ENCODE measurements at places on chromosomes 12 and 14. TPM values are rescaled to one million over a fixed set of nuclear protein-coding genes. Genes with fewer than 3 reads are reported as not detected.

DNA sequence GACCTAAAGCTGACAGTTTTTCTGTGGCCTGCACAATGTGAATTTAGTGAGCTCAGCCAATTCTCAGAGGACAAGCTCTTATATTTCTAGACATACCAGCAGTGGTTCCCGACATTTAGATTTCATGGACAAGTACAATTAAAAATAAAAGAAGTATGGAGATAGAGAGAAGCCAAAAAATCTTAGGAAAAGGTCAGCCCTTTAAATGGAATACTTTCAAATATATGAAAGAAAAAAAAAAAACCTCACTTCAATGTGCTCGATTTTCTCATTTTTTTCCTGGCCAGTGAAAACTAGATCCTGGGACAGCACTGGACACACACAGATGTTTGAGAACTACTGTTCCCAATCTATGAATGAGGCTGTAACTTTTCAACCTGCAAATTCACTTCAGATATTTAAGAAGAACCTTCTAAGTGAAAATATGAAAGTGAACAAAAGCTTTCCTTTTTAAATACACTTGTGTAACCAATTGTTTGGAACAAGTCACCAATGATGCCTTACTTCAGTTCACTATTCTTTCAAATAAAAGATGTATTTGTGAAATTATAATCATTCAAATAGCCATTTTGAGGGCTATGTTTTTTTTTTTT is 109.4 kb downstream of the SLC38A1 start:
- H3K36me3 ChIP-seq, result no peaks in the 10 kb centered on the region
- H3K27me3 ChIP-seq, result no peaks in the 10 kb centered on the region
- DNase-seq, result no peak
- peaks cover 10% of the 10 kb centered on the region for H3K4me1 ChIP-seq
- no peak overlapping the region for H3K27ac ChIP-seq
- H3K4me3 ChIP-seq, result no peak overlapping the region

DNA sequence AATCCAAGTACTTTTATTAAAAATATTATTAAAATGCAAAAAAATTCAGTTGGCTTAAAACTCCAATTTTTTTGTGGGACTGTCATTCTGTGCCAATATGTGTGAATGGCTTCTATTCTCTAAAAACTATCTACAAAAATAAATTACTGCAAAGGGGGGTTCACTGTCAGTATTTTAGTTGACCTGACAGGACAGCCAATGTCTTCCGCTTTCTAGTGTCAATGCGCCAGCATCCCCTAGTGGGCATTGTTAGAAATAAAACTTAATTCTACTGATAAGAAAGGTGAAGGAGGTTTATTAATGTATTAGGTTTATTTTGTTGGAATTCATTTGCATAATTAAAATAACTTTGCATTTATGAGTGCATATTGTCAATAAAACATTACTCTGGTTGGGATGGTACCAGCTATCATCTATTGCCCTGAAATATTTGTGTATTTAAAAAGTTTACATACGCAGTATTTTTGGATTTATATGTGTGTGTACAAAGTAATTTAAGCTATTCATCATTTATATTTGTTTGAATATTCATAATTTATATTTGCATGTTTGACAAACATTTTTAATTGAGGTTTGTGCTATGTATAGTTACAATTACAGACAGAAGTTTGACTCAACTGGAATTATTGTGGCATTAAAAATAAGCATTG is 527.2 kb downstream of the FLRT2 start:
- H3K4me1 ChIP-seq, result no peaks in the 10 kb centered on the region
- no peaks in the 10 kb centered on the region for H3K36me3 ChIP-seq
- DNase-seq, result peak; percentile 10
- no peak overlapping the region for H3K4me3 ChIP-seq
- no peaks in the 10 kb centered on the region for H3K27me3 ChIP-seq

DNA sequence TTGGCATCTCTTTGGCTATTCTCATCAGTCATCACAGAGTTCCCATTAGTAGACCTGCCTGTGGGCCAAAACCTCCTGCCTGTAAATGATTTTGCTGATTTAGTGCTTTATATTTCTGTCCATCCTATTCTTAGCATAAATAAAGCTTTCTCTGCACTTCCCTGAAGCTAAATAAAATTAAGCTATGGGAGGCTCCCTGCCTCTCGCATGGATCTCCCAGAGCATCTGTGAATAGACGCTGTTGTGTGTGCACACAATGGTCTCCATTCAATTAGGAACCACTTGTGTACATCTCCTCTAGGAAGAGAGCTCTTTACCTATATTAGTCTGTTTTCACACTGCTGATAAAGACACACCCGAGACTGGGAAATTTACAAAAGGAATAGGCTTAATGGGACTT is 80.4 kb downstream of the PPFIBP1 start:
- no peaks in the 10 kb centered on the region for H3K36me3 ChIP-seq
- H3K4me1 ChIP-seq, result peaks cover 23% of the 10 kb centered on the region
- no peak overlapping the region for H3K27ac ChIP-seq

CS gene
- total RNA-seq, result 66.2 TPM

TEAD4 gene
- 25.1 TPM for total RNA-seq

DNA sequence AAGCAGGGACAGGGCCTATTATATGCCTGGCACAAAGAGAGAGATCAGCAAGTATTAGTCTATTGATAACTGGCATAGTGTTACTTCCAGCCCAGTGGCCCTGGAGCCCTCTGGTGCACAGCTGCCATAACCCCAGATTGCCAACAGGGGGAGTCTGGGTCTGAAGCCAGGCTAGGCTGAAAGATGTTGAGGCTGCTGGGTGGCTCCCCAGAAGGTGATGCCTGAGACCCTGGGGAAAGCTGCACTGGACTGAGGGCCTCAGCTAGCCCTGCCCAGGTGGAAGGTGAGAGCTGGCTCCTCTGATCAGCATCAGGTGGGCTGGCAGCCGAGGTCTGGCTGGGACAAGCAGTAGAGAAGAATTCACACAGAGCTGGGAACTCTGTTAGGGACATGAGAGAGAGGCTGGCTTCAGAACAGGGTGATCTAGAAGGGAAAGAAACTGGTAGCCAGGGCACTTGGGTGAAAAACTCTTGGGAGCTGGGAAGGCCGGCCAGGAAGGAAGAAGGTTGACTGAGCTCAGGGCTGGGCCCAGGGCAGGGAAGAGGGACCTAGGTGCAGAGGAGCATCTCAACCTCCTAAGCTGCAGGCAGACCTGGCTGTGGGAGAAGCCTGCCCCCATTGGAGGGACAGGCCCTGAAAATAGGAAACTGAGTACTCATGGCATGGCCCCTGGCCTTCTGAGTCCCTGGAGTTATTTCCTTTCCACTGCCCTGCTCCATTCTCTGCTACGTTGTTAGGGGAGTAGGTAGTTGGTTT is 3.9 kb downstream of the GZMH start:
- no peaks in the 10 kb centered on the region for H3K27me3 ChIP-seq
- H3K36me3 ChIP-seq, result no peaks in the 10 kb centered on the region
- peak; percentile 48 for DNase-seq

PGF gene
- 6.6 TPM for total RNA-seq

OVCH1 gene
- 0.52 TPM for total RNA-seq

VRTN gene
- total RNA-seq, result not detected

DNA sequence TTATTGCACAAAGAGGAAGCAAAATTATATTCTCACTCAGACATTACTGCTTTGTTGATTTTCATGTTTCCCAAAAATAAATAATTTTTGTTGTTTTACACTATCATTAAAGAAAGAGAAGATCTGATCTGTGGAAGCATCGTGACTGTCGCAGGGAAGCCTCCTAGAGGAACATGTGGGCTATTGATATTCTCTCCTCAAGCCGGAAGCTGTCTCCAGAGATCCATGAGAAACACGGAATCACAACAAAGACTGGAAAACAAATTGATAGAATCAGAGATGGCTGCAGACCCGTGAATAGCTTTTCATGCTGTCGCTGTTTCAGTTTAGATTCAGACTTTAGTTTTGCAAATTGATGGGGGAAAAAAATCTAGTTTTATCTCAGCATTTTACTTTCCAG is 235.2 kb upstream of the TMPO start:
- no peak overlapping the region for H3K4me3 ChIP-seq
- H3K4me1 ChIP-seq, result no peaks in the 10 kb centered on the region
- no peaks in the 10 kb centered on the region for H3K36me3 ChIP-seq
- no peaks in the 10 kb centered on the region for H3K27me3 ChIP-seq

C1QL4 gene
- not detected for total RNA-seq

SAMD15 gene
- not detected for total RNA-seq

DNA sequence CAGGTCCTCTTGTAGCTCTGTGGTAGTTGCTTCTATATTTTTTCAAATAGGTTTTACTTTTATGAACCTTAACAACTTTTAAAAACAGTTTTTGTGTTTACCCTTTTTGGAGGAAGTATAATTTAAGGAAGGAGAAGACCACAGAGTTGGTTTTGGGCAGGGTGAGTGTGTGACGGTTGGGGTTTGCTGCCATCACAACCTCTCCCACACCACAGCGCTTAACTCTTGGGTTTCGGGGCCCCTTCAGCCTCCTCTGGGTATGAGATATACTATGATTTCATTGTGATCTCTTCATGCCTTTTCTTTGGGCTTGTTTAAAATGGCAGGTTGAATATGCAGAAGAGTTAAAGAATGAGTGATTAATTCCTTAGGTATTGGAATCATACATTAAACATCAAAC is 228.7 kb upstream of the CRY1 start:
- no peak overlapping the region for H3K27ac ChIP-seq
- H3K4me3 ChIP-seq, result no peak overlapping the region
- no peaks in the 10 kb centered on the region for H3K36me3 ChIP-seq
- H3K4me1 ChIP-seq, result peaks cover 39% of the 10 kb centered on the region
- DNase-seq, result no peak

- H3K4me1 ChIP-seq, result peaks cover 35% of the 10 kb centered on the region
- DNase-seq, result no peak
- H3K27ac ChIP-seq, result no peak overlapping the region
- H3K4me3 ChIP-seq, result no peak overlapping the region
- H3K36me3 ChIP-seq, result no peaks in the 10 kb centered on the region
- no peaks in the 10 kb centered on the region for H3K27me3 ChIP-seq
These were observed 44.5 kb downstream of the CORO1C start for GRCh38 chr12:108686780-108687179.

FNTB gene
- 8.6 TPM for total RNA-seq

DNA sequence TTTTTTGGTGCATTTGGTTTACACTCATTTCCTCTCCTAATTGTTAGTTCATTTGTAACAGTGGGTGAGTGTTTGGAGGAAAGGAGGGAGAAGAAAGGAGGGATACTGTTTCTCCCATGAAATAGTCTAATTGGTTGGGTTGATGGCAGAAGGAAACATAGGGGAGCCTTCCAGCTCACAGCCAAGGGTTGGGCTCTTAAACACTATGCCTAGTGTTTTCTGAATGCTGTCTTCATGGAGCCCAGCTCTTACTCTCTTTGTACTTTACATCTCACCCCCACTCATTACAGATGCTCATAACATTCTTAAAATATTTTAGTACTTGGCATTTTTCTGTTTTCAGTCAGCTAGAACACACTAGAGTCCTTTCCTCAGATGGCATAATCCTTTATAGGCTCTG is 38.2 kb downstream of the BAZ2A start:
- DNase-seq, result no peak
- no peak overlapping the region for H3K4me3 ChIP-seq
- H3K27ac ChIP-seq, result no peak overlapping the region
- no peaks in the 10 kb centered on the region for H3K36me3 ChIP-seq
- H3K4me1 ChIP-seq, result no peaks in the 10 kb centered on the region

DNA sequence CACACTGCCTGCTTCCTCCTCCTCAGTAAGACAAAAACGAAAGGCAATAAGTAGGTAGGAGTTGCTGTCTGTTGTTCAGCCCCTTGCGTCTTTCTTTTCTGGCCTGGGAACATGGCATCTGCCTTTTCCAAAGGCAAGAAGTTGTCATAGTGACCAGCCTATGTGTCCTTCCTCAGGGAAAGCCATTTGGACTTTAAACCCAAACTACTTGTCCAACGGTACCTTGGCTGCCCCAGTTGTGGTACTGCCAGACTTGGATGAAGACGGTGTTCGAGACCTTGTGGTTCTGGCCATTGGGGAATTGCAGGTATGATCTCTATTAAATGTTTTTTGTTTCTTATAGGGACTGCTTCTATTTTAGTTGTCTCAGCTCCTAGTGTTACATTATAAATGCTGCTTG is 18.5 kb downstream of the FAM234B start:
- no peaks in the 10 kb centered on the region for H3K36me3 ChIP-seq
- H3K27ac ChIP-seq, result no peak overlapping the region
- H3K27me3 ChIP-seq, result no peaks in the 10 kb centered on the region
- DNase-seq, result peak; percentile 46
- H3K4me3 ChIP-seq, result no peak overlapping the region

- H3K4me3 ChIP-seq, result no peak overlapping the region
- H3K4me1 ChIP-seq, result no peaks in the 10 kb centered on the region
- H3K27me3 ChIP-seq, result no peaks in the 10 kb centered on the region
- H3K36me3 ChIP-seq, result no peaks in the 10 kb centered on the region
- H3K27ac ChIP-seq, result no peak overlapping the region
These were observed 25.3 kb downstream of the MUCL1 start for GRCh38 chr12:54879579-54879978.

AQP6 gene
- not detected for total RNA-seq

DNA sequence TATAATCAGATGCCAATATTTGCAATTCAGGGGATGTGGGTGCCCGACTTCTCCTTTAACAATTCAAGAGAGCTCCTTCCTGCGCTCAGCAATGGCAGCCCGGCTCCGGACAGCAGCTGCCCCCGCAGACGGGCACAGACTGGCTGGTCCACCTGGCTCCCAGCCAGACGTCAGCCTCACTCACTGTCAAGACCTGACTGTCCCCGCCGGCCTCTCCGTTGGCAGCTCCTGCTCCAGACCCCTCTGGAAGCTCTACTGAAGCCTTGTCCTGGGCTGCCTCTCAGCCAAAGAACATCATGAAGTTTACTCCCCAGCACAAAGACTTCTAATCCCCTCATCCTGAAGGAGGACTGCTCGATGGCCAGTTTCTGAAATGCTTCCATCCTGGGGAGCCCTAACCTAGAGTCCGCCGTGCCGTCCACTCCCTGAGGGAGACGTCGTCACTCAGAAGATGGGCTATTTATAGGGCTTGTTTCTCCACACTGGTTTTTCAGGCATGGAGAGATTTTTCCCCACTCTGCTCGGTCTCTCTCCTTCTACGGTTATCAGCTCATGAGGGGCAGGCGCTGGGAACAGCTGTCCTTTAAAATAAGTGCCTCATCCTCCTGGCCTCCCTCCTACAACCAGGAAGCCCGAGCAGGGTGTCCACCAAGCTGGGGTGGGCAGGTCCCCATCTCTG is 126.2 kb downstream of the RFLNA start:
- no peak for DNase-seq
- H3K27me3 ChIP-seq, result no peaks in the 10 kb centered on the region
- H3K27ac ChIP-seq, result peak overlapping the region; percentile 89
- H3K4me1 ChIP-seq, result peaks cover 32% of the 10 kb centered on the region

APOF gene
- total RNA-seq, result not detected

PUS7L gene
- total RNA-seq, result 14.8 TPM
